Glomerular endothelial cell (primary cell): ENCODE measurements at places on chromosomes 1 and 21. TPM values are rescaled to one million over a fixed set of nuclear protein-coding genes. Genes with fewer than 3 reads are reported as not detected.

Gene FTCD
- total RNA-seq = 0.64 TPM in 1 of 2 replicates, not detected in the other

Gene ATP6V1G3
- total RNA-seq = not detected in 2 replicates

Gene AMY2B
- total RNA-seq = 0.73 and 5.1 TPM in 2 replicates

Gene OLIG1
- not detected in 2 replicates for total RNA-seq

Gene SLX9
- 22.7 and 26.5 TPM in 2 replicates for total RNA-seq

Gene KCNA2
- total RNA-seq = not detected in 2 replicates

Gene MEF2D
- total RNA-seq = 41.5 and 67.0 TPM in 2 replicates

Gene FAM131C
- 0.82 and 0.87 TPM in 2 replicates for total RNA-seq
